CD14-positive monocyte (primary cell): ENCODE measurements at places on chromosomes 1 and 21. TPM values are rescaled to one million over a fixed set of nuclear protein-coding genes. Genes with fewer than 3 reads are reported as not detected.

FAM72D gene
- polyA plus RNA-seq = 0.48 TPM

- no peak for DNase-seq
Measured at GRCh38 chr1:162384601-162385279, 3.2 kb downstream of the C1orf226 start.

CR1L gene
- 0.10 and 0.49 TPM in 2 replicates for polyA plus RNA-seq

DNA sequence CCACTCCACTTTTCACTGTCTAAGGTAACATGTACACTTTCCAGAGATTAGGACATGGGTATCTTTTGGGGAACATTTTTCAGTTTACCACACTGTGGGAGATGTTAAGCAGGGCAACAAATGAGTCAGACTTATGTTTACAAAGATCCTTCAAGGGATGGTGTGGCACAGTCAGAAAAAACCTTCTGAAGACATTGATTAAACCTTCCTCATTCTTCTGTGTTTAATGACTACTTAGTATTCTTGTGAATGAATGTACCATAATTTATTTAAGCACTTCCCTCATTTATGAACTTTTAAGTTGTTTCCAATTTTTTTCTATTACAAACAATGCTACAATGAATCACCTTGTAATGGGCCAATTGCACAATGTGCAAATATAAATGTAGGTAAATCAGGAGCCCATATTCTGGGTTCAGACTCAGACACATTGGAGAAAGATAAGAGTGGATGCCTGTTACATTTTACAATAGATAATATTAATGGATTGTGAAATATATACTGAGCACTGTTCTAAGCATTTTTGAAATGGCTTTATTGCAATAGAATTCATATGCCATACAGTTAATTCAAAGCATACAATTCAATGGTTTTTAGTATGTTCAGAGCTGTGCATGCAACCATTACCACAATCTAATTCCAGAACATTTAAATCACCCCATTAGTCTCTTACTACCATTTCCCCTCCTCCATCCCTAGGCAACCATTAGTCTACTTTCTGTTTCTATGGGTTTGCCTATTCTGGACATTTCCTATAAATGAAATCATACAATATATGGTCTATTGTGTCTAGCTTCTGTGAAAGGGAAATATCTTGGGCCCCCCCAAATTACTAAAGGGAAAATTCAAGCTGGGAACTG lies 1.9 kb upstream of the SFT2D2 start:
- DNase-seq = no peak

SH3BGR gene
- polyA plus RNA-seq = not detected in 2 replicates

DNA sequence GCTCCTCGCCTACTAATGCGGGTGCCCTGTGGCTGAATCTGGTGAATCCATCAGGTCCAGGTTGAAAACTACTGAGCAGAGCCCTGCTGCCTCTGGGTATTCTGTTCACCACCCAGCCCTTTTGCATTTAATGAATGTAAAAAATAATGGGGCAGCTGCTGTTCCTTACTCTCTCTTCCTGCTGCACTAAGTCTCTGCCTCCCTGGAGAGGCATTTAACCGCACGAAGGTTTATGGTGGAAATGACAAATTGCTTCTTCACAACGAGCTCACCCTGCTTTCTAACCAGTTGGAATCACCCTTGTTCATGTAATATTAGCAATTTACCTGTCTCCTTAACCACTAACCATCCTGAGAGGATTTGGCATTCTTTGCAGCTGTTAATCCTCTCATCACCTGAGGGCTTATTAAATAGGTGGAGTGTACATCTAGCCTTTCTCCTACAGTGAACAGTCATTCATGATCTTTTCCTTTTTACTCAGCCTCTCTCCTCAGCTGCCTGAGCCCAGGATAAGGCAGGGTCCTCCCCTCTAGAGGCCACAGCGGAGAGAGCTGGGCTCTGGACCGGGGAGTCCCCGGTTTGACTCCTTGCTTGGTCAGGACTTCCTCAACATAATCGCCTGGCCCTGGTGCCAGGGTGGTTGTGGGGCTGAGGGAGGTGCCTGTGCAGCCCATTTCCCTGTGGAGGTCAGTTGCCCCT lies 97.6 kb downstream of the NOS1AP start:
- no peak for DNase-seq

- no peak for DNase-seq
Measured at GRCh38 chr1:3628445-3628844, 3.6 kb downstream of the TPRG1L start.

DNA sequence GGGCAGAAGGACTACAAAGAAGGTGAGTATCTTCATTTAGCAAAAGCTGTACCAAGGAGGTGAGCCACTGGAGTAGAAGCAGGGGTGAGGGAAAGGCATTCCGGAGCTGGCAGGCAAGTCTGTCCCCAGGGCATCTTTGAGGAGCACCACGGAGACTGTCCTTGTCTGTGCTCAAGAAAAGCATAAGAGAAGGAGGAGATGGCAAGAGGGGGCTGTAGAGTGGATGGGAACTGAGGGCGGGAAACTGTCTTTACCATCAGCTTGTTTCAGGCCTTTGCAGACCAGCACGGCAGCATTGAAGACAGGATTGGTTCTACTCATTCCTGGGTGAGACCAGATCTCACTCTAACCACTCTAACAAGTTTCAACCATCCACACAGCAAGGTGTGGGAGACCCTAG lies 355.8 kb downstream of the AJAP1 start:
- DNase-seq = no peak

ABCG1 gene
- polyA plus RNA-seq = 3.0 and 4.6 TPM in 2 replicates

DNA sequence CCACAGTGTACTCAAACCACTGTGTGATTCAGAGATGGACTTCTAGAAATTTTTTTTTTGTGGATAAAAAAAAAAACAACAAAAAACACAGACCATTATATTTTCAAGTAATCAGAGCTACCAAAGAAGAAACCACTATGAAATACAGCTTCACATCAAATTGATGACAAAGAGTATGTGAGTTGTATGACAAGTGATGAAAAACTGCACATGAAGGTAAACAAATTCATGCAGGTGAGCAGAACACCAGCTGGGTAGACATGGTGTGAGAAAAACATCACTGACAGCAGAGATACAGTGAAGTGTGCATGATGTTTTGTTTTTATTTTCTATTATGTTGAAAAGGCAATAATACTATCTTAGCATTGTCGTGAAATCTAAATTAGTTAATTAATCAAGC lies 8.0 kb upstream of the PTPRC start:
- no peak for DNase-seq

DNA sequence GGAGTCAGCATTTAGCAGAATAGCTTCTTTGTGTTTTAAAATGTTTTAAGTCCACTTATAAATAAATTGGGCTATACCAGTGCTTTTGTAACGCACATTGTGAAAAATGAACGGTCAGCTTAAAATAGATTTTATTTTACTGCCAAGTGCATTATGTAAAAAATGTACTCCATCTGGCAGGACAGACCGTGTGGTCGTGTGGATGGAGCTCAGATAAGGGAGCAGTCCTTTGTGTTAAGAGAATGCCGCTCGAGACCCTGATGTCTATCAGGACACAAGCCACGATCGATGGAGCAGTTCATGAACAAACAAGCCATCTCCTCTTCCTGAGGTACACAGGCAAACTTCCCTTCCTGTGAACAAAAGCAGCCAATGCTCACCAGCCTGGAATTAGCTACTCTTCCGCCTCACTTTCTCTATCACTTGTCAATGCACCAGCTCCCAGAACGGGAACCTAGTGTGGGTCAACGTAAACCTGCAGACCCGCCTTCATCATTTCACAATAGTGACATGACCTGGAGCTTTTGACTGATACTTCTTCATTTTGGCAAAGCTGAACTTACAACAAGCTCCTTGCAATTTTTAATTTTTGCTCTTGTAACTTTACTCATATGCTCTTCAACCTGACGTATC lies 243.5 kb downstream of the TGFB2 start:
- no peak for DNase-seq

VWA5B1 gene
- polyA plus RNA-seq = not detected in 2 replicates

MFAP2 gene
- polyA plus RNA-seq = not detected

DNA sequence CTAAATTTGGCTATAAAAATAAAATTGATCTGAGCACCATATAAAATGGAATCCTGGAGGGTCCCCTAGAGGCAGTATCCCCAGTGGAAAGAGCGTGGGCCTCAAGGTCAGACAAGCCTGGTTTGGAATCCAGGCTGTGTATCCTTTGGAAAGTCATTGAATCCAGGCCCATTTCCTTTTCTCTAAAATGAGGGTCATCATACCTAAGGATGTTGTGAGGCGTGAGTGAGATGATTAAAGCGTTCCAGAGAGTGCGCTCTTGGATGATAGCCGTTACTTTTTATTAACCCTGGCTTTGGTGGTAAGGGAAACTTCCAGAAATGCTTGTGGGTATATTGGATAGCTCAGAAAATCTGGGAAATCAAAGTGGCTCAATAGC lies 683 bp upstream of the ZNF436 start:
- DNase-seq = no peak

PGLYRP4 gene
- polyA plus RNA-seq = not detected

YTHDF2 gene
- 74.2 TPM for polyA plus RNA-seq

- no peak for DNase-seq
Measured at GRCh38 chr1:165426745-165427144, 18.2 kb downstream of the RXRG start.

- no peak for DNase-seq
Measured at GRCh38 chr1:72568113-72568512, 285.8 kb upstream of the NEGR1 start.

GRCh38 chr1:9576903-9577302 lies 11.8 kb upstream of the TMEM201 start:
- no peak for DNase-seq

- DNase-seq = no peak
Measured at GRCh38 chr1:62728963-62729362, 40.8 kb upstream of the DOCK7 start.

GRCh38 chr1:8858112-8858668 lies 20.3 kb downstream of the ENO1 start:
- DNase-seq = no peak

- DNase-seq = no peak
Measured at GRCh38 chr1:24768873-24769605, 23.8 kb downstream of the CLIC4 start.

GRCh38 chr1:1627829-1628753 lies 3.9 kb upstream of the MMP23B start:
- DNase-seq = peak; percentile 4

UBE2U gene
- not detected for polyA plus RNA-seq

PCAT6 gene
- not detected for polyA plus RNA-seq

DNA sequence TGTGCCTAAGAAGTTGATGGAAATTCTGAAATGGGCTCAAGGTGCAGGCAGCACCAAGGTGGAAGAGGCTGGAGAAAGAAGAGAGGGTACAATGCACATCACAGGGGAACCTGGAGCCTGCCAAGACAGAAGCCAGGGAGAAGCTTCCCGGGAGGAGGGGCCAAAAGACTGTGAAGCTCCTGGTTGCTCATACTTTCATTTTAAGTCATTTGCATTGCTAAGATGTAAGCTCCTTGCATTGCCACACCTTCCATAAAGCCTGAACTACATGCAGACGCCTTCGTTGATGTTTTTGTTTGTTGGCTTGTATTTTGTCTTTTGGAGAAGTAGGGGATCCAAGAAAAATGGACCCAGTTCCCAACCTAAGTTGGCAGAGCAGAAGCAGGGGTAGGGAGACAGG lies 69.0 kb downstream of the HMGB4 start:
- DNase-seq = no peak

GRCh38 chr1:192889082-192889481 lies 80.2 kb downstream of the RGS2 start:
- no peak for DNase-seq

DCST1 gene
- polyA plus RNA-seq = not detected

DNA sequence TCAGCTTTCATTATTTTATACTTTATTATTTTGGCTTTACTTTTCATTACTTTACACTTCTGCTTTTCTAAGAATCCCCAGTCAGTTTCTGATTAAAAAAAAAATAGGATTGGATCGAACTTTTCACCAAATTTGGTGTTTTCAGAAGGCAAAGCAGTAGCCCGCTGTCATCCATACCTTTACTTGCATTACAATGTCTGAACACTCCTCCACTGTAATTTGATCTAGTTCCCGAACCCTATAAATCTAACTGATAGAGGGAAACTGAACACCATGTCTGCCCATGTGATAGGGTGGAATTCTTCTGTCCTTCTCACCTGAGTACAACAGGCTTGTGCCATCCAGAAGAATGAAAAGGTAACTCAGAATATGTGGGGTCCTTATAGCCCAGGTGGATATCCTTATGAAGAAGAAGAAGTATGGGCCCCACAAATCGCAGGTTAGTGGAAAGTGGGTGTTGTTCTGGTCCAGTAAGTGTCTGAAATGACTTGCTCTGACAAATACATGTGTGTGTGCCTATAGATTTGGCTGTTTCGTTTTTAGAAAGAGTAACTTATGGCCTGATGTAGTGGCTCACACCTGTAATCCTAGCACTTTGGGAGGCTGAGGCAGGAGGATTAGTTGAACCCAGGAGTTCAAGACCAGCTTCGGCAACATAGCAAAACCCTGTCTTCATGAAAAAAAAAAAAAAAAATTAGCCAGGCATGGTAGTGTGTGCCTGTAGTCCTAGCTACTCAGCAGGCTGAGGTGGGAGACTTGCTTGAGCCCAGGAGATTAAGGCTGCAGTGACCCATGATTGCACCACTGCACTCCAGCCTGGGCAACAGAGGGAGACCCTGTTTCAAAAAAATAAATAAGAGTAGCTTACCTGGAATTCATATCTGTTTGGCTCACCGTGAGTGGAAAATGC lies 26.6 kb upstream of the CDC14A start:
- DNase-seq = no peak

DNA sequence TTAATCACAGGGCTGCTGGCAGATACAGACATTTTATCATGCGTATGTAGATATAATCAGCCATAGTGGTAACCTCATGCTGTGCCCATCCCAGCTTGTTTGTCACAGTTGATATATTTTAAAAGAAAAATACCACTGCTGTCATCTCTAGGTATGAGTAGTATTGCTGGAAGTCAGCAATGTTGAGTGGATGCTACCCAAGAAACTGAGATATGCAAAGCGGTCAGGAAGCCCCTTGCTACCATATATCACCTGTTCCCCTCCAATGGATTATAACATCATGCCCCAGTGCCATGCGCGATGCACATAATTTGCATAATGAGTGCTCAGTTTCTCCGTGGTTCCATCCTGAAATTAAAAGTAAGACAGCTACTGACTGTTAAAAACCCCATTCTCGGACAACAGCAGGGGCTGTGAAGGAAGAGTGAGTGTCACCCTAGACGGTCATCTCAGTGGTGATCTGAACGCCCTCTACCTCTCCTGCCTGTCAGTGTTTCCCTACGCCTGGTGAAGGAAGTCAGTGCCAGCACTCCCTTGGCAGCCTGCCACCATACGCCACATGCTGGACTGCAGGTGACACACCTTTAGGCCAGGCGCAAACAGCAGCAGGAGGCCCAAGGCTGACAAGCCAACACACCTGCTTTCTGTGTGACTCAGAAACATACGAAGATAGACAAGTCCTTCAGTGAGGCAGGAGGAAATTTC lies 2.7 kb downstream of the IL10RB start:
- no peak for DNase-seq

- no peak for DNase-seq
Measured at GRCh38 chr1:86750530-86750929, 46.2 kb downstream of the SH3GLB1 start.

DNA sequence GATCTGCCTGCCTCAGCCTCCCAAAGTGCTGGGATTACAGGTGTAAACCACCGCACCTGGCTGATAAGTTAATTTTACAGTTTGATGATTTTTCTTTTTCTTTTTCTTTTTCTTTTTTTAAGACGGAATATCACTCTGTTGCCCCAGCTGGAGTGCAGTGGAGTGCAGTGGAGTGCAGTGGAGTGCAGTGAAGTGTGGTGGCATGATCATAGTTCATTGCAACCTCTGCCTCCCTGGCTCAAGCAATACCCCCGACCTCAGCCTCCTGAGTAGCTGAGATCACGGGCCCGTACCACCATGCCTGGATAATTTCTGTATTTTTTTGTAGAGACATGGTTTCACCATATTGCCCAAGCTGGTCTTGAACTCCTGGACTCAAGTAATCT lies 84.4 kb upstream of the CXADR start:
- no peak for DNase-seq

- DNase-seq = no peak
Measured at GRCh38 chr1:239126884-239127283, 259.5 kb upstream of the CHRM3 start.

TRABD2B gene
- polyA plus RNA-seq = not detected
